Upper lobe of right lung (tissue), 1 donor: ENCODE measurements at places on chromosomes 11 and 22.

DNA sequence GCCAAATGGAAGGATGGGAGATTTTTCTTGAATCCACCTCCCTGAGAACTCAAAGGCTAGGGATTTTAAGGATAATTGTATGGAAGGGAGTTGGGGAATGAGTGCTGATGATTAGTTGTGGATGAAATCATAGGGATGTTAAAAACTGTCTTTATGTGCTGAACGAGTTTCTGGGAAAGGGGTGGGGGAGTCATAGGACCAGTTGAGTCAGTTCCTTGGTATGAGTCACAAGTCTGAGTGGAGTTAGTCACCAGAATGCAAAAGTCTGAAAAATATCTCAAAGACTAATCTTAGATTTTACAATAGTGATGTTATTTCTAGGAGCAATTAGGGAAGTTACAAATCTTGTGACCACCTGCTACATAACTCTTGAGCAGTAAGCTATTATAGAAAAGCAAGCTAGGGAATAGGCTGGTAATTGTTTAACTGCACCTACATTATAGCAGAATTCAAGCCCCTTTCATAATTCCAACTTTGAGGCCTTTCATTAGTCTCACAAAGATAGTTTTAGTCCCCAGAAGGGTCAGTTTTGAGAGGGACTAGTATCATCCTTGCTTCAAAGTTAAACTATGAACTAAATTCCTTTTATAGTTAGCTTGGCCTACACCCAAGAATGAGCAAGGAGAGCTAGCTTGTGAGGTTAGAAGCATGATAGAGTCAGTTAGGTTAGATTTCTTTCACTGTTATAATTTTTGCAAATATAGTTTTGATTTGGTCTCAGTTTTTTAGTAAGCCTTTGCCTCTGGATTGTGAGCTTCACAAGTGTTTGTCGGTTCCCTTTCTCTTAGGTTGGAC lies 668.0 kb downstream of the ETS1 start:
- H3K27me3 ChIP-seq, result no peaks in the 10 kb centered on the region
- H3K36me3 ChIP-seq, result no peaks in the 10 kb centered on the region
- no peaks in the 10 kb centered on the region for H3K4me1 ChIP-seq
- H3K27ac ChIP-seq, result no peak overlapping the region

- H3K36me3 ChIP-seq, result peaks cover 70% of the 10 kb centered on the region
- DNase-seq, result no peak
- H3K4me3 ChIP-seq, result no peak overlapping the region
- no peak overlapping the region for H3K27ac ChIP-seq
- H3K4me1 ChIP-seq, result no peaks in the 10 kb centered on the region
Observed at GRCh38 chr11:108093128-108093904, 28.1 kb upstream of the ACAT1 start.

GRCh38 chr11:102453302-102453695 lies 734 bp upstream of the TMEM123 start:
- H3K27ac ChIP-seq, result peak overlapping the region; percentile 84
- no peaks in the 10 kb centered on the region for H3K27me3 ChIP-seq
- peaks cover 36% of the 10 kb centered on the region for H3K4me1 ChIP-seq

GRCh38 chr11:121777056-121777455 lies 324.3 kb upstream of the SORL1-AS1 start:
- H3K36me3 ChIP-seq, result no peaks in the 10 kb centered on the region
- no peak for DNase-seq
- H3K4me1 ChIP-seq, result no peaks in the 10 kb centered on the region
- H3K27me3 ChIP-seq, result no peaks in the 10 kb centered on the region
